ENCODE measurements at places on chromosomes 13 and 19.

- DNase-seq: no peak
Measured at GRCh38 chr19:1273263-1274041, 1.9 kb upstream of the FAM174C start.

DNA sequence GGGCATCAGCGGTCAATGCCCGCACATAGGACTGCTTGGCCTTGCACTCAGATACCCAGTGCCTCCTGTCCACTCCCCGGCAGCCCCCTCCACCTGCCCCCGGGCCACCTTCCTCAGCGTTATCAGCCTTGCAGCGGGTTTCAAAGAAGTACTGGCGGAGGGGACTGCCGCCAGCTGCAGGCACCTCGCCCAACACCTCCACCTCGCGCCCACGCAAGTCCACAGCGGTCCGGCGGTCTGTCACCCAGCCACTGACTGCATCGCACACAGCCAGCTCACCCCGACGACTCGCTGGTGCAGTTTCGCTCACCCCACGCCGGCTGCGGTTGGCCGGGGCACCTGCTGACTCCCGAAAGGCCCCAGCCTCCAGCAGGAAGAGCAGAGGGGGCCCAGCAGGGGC is 3.2 kb downstream of the NTF4 start:
- no peak for DNase-seq

DNA sequence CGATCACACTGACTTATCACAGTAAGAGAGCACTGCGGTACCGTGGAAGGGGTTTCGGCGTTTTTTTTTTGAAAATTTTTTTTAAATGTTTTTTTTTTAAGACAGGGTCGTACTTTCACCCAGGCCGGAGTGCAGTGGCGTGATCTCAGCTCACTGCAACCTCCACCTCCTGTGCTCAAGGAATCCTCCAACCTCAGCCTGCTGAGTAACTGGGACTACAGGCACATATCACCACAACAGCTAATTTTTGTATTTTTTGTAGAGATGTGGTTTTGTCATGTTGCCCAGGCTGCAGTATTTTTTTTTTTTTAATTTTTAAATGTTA is 19.0 kb downstream of the LTBP4 start:
- DNase-seq: no peak

DNA sequence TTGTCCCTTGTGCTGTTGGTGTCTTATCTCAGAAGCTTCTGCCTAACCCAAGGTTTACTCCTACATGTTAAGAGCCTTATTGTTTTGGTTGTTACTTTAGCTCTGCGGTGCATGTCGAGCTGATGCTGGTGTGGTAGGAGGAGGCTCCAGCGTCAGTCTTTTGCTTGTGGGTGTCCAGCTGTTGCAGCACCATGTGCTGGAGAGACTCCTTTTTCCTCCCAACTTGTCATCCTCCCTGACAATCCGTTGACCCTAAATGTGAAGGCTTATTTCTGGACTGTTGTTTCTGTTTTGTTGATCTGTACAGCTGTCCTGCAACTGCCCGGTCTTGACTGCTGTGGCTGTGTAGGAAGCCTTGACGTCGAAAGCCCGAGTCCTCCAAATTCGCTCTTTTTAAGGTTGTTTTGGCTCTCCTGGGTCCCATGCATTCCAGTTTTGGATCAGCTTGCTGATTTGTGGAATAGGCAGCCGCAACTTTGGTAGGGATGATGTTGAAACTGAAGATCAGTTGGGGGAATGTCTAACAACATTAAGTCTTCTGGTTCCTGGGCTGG is 15.3 kb downstream of the NAXD start:
- DNase-seq: no peak

DNA sequence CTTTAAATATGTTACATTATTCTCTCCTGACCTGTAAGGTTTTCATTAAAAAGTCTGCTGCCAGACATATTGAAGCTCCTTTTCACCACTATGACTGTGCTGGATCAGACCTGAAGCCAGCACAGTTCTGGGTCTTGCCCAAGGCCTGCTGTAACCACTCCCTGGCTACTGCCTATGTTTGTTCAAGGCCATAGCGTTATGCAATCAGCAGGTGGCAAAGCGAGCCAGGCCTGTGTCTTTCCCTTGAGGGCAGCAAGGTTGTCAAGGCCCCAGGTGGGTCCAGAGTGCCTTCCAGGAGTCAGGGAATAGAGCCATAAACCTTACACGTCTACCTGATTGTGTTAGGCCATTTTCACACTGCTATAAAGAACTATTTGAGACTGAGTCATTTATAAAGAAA is 496.8 kb upstream of the PCDH9 start:
- DNase-seq: no peak

DNA sequence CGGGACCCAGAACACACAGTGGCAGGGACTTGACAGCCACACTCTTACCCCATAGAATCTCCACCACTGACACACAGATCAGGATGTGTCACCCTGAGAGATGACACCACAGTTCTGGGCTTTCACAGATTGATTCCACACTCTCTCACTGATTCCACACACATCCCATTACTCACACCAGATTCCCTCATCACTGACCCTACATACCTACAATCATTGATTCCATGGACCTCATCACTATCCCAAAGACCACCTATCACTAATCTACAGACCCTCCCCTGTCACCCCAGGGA is 57.6 kb upstream of the ZNF527 start:
- DNase-seq: peak; percentile 22

- DNase-seq: no peak
Measured at GRCh38 chr19:48859711-48860572, 8.5 kb downstream of the PLEKHA4 start.

Data from ELR (cell line).